ENCODE measurements at places on chromosomes 2 and 18.

GRCh38 chr18:58223717-58224424 lies 179.8 kb downstream of the NEDD4L start:
- DNase-seq, result peak; percentile 51

DNA sequence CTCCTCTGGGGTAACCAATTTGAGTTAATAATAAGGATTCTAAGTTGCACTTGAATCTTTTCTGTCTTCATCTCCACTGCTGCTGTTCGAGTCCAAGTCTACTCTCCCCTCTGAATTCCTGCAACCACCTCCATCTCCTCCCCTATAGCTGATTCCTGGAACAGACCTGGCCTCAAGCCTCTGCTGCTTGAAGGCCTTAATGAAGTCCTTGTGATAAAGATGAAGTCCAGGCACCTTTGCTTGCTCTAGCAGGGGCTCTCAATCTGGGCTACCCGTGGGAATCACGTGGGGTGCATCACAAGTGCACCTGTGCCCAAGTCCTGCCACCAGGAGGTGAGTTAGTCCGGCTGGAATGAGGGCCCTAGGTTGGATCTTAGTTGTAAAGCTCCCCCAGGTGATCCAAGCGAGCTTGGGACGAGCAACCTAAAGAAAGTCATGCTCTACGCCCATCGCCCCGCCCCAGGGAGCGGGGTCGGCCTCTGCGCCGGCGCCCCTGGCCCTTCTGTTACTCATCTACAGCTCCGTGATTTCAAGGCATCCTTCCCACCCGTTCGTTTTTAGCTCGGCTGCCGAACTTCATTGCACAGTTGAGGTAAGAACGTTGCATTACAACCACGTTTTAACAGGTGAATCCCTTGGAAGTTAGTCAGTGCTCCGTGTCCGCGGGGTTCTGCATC lies 905 bp upstream of the IAH1 start:
- DNase-seq, result peak; percentile 63

GRCh38 chr18:79973517-79973916 lies 9.1 kb downstream of the HSBP1L1 start:
- DNase-seq, result no peak

DNA sequence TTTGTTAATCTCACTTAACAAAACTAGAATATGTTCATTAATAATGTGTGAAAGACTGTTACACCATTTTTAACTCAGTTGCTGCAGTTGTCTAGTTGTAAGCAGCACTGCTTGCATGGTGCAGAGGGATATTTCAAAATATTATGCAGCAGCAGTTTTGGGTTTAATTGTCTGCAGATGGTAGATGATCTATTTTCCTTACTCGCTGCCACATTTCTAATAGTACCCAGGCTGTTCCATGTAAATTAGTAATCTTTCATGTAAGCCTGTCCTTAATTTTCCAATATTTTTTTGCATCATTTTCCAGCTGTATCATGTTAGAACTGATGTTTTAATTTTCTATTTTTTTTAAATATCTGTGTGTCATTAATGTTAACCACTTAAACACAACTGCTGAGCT lies 488.1 kb upstream of the RAB12 start:
- no peak for DNase-seq

DNA sequence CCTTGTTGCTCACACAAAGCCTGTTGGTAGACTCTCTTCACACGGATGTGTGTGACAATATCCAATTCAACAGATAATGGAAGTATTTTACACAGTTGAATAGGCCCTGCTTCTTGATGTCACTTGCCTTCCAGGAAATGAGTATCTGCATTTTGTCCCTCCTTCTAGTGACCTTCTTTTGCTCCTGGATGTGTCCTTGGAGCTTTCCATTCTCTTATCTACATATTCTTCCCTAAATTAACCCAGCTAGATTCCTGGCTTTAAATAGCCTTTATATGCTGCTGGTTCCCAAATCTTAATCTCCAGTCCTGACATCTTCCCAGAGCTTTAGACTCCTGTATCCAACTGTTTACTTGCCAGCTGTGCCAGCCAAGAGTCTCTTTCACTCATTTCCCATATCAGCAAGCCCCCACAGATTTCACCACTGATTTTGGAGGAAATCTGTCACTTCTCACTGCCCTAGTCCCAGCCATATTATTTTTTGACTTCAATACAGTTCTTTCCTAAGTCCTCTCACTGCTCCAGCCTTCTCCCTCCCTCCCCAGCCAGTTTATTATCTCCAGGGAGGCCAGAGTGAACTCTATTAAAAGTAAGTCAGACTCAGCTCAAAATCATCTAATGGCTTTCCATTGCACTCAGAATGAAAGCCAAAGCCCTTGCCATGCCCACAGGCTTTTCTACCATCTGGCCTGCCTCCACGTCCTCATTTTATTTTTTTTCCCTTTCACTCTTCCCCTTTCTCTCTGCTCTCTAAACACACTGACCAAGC lies 170.0 kb downstream of the PDE11A start:
- peak; percentile 30 for DNase-seq

DNA sequence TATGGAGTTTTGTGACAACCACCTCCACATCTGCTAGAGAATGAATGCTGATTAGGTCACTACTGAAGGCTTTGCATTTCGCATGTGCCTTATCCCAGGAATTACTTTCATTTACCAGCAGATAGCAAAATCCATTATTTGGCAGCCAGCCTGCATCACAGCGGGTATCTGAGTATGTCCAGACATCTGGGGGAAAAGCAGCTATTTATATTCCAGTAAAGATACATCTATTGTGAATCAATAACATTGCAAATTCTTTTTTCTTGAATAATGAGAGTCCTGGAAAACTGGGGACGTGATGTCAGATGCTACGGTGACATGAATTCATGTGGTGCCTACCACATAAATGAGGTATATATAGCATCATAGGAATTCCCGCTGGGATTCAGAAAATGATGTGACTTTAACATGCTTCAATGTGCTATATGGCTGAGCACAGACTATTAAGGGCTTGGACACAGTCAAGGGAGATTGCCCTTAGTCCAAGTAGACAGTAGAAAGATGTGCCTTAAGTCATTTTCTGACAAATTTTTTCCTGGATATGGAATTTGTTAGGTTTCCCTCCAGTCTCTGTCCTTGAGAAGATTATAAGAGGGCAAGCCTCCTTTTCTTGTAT lies 84.2 kb upstream of the CD302 start:
- DNase-seq, result no peak

DNA sequence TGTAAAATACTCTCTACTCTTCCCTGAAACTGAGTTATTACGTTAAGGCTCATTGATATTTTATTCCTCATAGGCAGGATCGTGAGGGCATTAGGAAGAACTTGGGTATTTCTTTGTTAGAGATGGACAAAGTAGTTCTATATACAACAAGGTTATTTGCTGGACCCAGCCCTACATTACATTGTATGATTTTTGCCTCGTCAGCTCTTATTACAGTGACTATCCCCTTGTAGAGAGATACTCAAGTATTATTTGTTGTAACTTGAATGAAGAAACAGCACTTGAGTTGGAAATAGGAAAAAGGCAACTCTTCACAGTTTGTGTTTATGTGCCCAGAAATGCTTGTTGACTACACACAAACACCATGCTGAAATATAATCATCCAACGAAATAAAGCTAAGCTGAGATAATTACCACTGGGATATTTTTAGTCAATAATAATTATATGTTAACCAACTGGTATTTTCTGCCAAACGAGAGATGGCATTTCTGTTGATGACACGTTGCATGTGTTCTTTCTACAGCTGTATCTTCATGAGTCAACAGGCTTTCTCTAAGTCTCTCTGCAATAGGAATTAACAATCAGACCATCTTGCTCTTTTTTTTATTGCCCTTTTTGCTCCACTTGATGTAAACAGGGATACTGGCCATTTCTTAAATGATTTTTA lies 947.6 kb downstream of the DPP10 start:
- DNase-seq, result no peak

- no peak for DNase-seq
Observed at GRCh38 chr2:216312441-216312840, 59.8 kb downstream of the MARCHF4 start.

- no peak for DNase-seq
Observed at GRCh38 chr2:31973665-31974064, 37.1 kb downstream of the MEMO1 start.

- DNase-seq, result no peak
Observed at GRCh38 chr2:180520921-180521581, 459.4 kb upstream of the UBE2E3 start.

DNA sequence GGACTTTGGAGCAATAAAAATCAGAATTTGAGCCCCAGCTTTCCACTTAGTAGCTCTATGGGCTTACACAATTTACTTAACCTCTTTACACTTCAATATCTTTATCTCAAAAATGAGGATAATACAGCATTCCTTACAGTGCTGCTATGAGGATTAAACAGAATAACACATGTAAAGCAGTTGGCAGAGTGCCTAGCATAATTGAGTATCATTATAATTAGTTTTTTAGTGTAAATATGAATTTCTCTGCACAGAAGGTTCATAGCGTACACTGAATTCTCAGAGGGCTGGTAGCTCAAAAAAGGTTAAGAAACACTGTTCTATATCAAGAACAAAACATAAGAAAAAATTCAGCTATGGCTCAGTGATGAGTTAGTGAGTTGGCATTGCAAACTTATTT lies 190.4 kb upstream of the CYP26B1 start:
- no peak for DNase-seq
